ENCODE measurements at places on chromosomes 6 and 20.

GRCh38 chr6:2861060-2861821 is 19.6 kb upstream of the SERPINB1 start:
- DNase-seq: no peak

DNA sequence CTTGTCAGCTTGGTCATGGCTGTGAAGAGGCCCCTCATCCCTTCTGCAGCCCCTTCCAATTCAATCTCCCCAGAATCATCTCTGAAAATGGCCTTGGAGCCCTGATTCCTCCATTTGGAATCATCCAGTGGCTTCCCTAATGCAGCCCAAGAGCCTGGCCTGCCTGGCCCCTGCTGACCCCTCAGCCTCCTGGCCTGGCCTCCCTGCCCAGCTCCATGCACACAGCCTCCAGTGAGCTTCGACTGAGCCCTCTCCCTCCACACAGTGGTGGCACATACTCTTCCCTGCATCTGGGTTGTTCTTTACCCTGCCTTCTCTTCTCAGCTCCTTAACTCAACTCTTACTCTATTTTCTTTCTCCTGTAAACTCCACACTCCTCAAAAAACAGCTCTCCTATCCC is 120.9 kb downstream of the ANKRD60 start:
- DNase-seq: no peak

GRCh38 chr6:34970488-34970887 is 81.4 kb downstream of the ANKS1A start:
- DNase-seq: no peak

DNA sequence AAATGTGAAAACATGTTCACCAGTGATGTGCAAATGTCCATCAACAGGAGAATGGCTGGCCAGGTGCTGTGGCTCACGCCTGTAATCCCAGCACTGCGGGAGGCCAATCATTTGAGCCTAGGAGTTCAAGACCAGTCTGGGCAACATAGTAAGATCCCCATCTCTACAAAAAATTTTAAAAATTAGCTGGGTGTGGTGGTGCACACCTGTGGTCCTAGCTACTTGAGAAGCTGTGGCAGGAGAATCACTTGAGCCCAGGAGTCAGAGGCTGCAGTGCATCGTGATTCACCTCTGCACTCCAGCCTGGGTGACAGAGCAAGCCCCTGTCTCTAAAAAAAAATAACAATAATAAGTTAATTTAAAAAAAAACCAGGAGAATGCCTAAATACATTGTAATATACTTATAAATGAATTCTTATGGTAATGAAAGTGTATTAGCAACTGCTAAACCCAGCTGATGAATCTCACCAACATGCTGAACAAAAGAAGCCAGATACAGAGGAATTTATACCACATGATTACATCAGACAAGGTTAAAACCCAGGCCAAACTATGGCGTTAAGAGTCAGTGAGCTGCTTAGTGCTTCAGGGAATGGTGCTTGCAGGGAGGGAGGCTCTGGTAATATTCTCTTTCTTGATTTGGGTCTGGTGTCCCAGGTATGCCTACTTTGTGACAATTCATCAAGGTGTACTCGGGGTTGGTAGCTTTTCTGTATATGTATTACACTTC is 36.4 kb downstream of the RPP40 start:
- no peak for DNase-seq

GRCh38 chr6:24933868-24934401 is 1.8 kb downstream of the RIPOR2 start:
- no peak for DNase-seq
